ENCODE measurements at places on chromosomes 16 and 17.

DNA sequence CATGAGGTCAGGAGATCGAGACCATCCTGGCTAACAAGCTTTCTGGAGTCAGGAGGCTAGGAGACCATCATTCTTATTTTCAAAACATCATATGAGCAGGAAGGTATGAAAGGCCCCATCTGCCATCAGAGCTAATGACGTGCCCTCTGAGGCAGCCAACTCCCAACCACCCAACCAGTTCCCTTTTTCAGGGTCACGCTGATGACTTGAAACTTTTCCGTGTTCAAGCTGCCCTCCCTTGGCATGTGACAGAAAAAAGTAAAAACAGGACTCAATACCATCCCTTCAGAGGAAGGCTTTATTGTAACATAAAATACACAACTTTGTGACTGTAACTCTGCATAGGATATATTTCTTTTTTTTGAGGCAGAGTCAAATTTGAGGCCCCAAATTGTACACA is 4.6 kb upstream of the GHDC start:
- DNase-seq = no peak

DNA sequence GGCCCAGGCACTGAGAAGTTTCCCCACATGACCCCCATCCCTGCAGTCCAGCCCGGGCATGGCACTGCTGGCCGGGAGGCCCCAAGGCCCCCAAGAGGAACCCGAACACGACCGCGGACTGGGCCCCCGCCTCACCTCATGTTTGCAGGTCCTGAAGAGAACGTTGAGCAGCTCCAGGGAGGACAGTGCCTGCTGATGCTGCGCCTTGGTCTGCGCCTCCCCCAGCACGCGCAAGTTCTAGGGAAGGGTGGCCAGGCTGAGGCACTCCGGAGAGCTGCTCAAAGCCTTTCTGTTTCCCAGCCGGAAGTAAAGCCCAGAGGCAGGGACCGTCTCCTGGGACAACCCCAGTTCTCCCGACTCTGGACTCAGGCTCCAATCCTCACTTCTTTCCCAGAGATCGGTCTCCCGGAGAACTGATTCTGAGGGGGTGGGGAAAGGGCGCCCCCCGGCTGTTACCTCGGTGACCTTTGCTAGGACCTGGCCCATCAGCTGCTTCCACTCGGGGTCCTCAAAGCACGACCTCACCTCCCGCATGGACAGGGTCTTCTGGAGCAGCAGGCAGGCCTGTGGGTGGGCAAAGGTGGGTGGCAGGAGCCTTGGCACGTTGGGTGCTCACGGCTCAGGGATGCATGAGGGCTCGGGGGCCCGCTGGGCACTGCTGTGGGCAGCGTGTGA is 13.7 kb downstream of the MYBBP1A start:
- no peak for DNase-seq

- no peak for DNase-seq
Measured at GRCh38 chr16:65621640-65622039, 499.8 kb upstream of the CDH11 start.

DNA sequence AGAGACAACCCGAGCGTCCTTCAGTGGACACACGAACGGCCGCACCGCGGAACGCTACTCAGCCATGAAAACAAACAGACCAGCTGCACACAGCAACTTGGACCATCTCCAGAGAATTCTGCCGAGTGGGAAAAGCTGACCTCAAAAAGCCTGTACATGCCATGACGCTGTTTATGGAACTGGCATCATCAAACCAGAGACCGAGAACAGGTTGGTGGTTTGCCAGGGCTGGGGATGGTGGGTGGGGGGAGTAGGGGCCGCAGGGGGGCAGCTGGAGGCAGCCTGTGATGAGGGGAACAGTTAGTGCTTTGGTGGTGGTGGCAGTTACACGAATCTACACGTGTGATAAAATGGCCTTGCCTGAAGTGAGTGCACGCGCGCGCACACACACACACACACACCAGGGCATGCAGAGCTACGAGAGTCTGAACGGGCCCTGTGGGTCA is 169.8 kb downstream of the LAT start:
- DNase-seq = no peak

GRCh38 chr16:56936491-56936890 is 4.5 kb downstream of the HERPUD1 start:
- DNase-seq = no peak

- DNase-seq = no peak
Measured at GRCh38 chr16:1877804-1878203, 5.8 kb upstream of the MEIOB start.

GRCh38 chr16:515175-515938 is 12.2 kb upstream of the CAPN15 start:
- no peak for DNase-seq
